Fibroblast of skin of left biceps (primary cell): ENCODE measurements at places on chromosomes 12 and 14.

DNA sequence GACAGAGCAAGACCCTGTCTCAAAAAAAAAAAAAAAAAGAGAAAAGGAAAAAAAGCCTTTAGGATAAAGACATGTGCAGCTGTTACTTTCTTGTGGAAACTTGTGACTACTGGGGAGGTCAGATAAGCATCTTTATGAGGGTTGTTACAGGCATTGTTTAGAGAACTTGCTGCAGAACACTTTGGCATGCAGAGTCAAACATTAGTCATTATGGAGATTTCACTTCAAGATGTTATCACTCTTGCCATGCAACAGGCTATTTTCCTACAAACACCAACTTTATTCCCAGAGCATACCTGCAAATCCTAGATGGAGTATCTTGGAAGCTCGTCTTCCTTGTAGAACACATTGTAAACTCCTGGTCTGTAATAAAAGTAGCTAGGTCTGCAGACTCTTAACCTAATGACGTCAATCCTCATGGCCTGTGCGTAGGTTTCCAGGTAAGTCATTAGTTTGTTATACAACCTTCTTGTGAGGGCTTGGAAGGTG lies 36.3 kb upstream of the WDR89 start:
- no peak for DNase-seq

- DNase-seq: no peak
These were observed 71.0 kb downstream of the PHETA1 start for GRCh38 chr12:111297703-111298426.

DNA sequence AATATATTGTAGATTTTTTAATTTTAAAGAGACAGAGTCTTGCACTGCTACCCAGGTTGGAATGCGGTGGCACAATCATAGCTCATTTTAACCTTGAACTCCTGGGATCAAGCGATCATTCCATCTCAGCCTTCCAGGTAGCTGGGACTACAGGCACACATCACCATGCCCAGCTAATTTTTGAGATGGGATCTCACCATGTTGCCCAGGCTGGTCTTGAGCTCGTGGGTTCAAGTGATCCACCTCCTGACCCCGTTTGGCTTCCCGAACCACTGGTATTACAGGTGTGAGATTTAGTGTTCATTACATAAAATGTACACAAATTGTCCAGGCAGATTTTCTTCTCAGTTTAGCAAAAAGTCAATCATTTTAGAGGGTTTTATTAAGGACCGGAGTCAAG lies 13.6 kb downstream of the SNX6 start:
- no peak for DNase-seq

- DNase-seq: no peak
These were observed 480.9 kb upstream of the TMEM132C start for GRCh38 chr12:127785986-127786590.

- no peak for DNase-seq
These were observed 199.3 kb upstream of the PDZRN4 start for GRCh38 chr12:40988824-40989223.

- DNase-seq: no peak
These were observed 13.7 kb downstream of the PGF start for GRCh38 chr14:74941676-74942097.

- no peak for DNase-seq
These were observed 81.2 kb downstream of the CFAP54 start for GRCh38 chr12:96570579-96570978.

DNA sequence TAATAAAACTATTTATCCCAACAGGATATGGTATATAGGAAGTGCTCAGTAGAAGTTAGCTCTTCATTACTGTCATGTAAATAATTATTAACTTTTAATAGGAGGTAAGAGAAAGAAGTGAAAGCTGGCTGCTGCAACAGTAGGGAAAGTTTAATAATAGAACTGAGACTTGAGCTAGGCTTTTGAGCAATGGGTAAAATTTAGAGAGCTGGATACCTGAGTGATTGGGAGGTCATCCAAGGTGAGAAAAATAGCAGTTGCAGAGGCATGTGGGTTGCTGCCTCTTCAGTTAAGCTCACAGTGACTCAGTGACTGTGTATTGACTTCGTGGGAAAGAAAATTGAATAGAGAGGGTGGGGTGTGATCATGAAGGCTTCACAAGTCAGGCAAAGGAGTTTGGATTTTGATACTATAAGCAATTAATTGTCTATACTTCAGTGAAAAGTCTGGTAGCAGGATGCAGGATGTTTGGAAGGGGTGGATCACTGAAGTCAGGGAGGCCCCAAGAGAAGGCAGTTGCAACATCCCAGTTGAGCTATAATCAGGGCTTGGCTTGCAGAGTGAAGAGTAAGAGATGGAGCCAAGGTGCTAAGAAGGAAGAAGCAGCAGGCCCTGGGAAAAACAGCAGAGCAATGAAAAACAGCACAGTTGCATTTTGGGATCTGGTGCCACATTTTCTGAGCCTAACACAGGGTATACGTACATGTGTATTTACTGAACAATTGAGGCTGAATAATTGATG lies 172.0 kb upstream of the FRMD6 start:
- DNase-seq: no peak

- DNase-seq: no peak
These were observed 175.6 kb upstream of the FAR2 start for GRCh38 chr12:28973491-28973890.

GRCh38 chr12:38585086-38585485 lies 268.5 kb downstream of the ALG10B start:
- DNase-seq: no peak

GRCh38 chr12:130988261-130988660 lies 34.6 kb downstream of the ADGRD1 start:
- no peak for DNase-seq

GRCh38 chr14:56278383-56278782 lies 160.2 kb downstream of the PELI2 start:
- DNase-seq: no peak

- no peak for DNase-seq
These were observed 18.8 kb downstream of the RPH3A start for GRCh38 chr12:112810235-112810917.

GRCh38 chr14:23047034-23047634 lies 5.1 kb downstream of the PSMB11 start:
- no peak for DNase-seq

- DNase-seq: no peak
These were observed 178.6 kb downstream of the NELL2 start for GRCh38 chr12:44697511-44697910.

GRCh38 chr12:106248846-106249371 lies 1.1 kb upstream of the CKAP4 start:
- no peak for DNase-seq

DNA sequence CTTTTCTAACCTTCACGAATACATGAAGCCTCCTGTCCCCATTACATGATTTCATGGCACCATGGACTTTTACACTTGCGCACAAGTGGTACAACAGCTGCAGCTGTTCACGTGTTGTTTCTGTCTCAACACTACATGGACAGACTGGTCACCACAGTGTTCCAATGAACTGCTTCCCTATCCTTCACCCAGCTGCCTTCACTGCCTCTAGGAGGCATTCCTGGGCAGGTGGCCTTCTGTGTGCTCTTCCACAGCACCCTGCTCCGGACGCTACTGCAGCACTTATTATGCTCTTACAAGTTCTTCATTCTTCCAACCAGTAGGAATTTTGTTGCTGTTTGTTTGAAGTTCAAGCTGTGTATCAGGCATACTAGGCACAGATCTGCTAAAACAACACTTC lies 1.5 kb downstream of the MTERF2 start:
- no peak for DNase-seq

DNA sequence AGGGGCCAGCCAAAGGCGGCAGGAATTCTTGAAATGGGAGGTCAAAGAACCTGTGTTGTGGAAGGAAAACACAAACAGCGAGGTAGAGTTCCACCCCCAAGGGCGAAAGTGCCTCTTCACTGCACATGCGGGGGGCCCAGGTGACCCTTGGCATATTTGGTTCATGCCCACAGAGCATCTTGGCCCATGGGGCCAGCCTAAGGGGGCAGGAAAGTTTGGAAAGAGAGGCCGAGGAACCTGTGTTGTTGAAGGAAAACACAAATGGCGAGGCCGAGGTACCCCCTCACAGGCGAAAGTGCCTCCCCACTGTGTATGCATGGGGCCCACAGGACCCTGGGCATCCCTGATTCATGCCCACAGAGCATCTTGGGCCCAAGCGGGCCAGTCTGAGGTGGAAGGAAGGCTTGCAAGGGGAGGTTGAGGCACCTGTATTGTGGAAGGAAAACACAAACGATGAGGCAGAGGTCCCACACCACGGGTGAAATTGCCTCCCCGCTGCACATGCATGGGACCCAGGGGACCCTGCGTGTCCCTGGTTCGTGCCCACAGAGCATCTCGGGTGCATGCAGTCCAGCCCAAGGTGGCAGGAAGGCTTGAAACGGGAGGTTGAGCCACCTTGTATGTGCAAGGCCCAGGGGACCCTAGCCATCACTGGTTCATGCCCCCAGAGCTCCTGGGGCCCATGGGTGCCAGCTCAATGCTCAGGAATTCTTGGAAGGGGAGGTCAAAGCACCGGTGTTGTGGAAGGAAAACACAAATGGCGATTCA lies 384.1 kb downstream of the ALG10 start:
- no peak for DNase-seq

- DNase-seq: no peak
These were observed 364.2 kb downstream of the GALC start for GRCh38 chr14:87628780-87629179.

DNA sequence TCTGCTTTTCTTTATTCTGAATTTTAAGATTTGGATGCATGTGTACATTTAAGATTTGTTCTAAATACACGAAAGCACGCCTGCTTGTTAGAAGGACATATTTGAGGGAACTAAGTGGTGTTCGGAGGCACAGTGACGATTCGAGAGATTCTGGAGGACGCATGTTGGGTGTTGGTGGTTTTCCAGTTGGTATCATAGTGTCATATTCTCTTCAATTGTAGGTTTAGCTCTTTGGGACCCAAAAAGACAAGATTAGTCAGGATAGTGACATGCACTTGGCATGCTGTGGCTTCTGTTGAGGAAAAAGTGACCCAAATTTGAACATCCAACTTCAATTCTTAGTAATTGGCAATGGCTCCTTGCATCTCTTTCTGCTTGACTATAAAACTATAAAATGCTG lies 30.1 kb downstream of the PRKCH start:
- no peak for DNase-seq

DNA sequence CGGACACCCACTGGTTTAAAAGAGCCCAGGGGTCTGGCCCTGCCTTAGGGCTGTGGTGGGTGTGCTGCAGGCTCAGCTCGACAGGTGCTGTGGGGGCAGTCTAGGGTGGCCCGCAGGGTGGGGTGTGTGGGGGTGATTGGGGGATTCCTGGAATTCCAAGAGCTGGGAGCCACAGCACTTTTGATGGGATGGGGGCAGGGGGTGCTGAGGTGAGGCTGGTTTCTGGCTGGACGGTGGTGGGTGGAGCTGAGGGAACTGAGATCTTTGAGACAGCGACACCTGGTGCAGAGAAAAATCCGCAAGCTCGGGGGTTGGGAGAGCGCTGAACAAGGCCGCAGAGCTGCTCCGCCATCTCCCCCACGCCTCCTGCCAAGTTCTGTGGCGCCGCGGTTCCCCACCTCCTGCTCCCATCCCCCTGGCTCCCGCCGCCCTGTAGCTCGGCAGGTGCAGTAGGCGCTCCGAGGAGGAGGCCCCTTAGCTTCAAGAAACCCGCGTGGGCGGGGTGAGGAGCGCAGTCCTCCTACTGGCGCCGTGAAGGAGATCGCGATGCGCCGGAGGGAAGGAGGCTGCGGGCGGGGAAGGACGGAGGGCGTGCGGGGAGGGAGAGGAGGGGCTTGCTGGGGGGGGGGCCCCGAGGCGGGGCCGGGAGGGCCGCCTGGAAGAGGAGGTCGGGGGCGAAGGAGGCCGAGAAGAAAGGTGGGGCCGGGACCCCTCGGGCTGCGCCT lies 1.3 kb upstream of the TEDC1 start:
- DNase-seq: peak; percentile 32

- DNase-seq: no peak
These were observed 202.7 kb downstream of the PRKD1 start for GRCh38 chr14:29724991-29725390.

- DNase-seq: no peak
These were observed 196.6 kb downstream of the SLC25A21 start for GRCh38 chr14:36975834-36976233.

- peak; percentile 46 for DNase-seq
These were observed 79.3 kb downstream of the LMO3 start for GRCh38 chr12:16526693-16527092.

- no peak for DNase-seq
These were observed 342.0 kb downstream of the NPAS3 start for GRCh38 chr14:33280646-33281045.

GRCh38 chr14:50816395-50817047 lies 14.4 kb downstream of the NIN start:
- no peak for DNase-seq

DNA sequence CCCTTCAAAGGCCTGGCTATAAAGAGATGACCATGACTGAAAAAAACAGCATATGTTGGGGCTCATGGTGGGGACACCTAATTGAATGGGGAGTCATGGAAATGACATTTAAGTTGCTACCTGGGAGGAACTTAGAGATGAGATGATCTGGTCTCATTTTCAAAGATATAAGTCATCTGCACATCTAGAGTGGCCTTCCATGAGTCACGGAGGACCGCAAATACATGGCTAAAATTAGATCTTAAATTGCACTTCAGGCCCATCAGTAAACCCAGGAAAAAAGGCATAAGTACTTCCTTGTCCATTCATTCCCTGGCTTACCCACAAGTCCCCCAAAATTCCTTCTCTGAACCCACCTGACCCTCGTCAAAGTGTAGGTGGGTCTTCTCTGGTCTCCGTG lies 53.4 kb downstream of the SPTB start:
- no peak for DNase-seq

GRCh38 chr12:110688446-110689280 lies at the start of gene HVCN1:
Gene HVCN1 (minus strand): TSS chr12:110689115. CDS start chr12:110683245, 5,870 bp downstream.
- no peak for DNase-seq
